ENCODE measurements at places on chromosomes 7 and 10.

DNA sequence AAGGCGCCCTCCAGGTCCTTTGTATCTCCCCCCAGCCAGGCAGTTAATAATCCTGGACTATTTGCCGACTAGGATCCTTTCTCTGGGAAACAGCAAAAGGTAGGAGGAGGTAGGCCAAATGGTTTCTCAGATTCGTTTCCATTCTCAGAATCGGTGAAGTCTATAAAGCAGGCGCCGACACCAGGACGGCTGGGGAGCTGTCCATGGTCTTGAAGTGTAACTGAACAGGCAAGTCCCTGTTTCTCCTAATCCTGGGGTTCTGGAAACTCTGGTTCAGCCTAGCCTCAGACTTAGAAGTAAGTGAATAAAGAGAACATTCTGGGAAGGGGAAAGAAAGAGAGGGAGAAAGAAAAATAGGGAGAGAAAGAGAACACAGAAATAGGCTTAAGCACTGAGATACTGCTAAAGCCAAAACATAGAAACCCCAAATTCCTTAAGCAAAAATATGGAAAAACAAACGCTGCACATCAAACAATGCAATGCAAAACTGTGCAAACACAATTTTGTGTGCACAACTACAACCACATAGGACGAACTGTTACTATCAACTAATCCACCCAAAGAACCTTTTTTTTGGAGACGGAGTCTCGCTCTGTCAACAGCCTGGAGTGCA lies 11.1 kb upstream of the INA start:
- peak; percentile 31 for DNase-seq

DNA sequence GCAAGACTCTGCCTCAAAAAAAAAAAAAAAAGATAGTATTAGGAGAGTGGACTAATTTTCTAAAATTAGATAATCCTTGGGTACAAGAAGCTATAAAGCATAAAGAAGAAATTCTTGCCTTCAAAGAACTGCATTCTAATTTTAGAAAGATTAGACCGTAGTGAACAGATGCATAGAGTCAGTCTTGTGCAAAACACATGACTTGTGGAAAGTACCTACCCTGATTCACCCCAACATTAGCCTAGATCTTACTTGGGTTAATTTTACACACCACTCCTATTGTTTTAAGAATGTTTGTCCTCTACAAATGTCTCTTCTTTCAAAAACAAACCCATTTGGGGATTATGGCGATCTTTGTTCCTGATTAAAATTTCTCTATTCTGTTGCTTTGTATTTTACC lies 38.9 kb upstream of the SP8 start:
- DNase-seq = no peak

- DNase-seq = no peak
Measured at GRCh38 chr10:109912335-109913281, 10.7 kb downstream of the XPNPEP1 start.

DNA sequence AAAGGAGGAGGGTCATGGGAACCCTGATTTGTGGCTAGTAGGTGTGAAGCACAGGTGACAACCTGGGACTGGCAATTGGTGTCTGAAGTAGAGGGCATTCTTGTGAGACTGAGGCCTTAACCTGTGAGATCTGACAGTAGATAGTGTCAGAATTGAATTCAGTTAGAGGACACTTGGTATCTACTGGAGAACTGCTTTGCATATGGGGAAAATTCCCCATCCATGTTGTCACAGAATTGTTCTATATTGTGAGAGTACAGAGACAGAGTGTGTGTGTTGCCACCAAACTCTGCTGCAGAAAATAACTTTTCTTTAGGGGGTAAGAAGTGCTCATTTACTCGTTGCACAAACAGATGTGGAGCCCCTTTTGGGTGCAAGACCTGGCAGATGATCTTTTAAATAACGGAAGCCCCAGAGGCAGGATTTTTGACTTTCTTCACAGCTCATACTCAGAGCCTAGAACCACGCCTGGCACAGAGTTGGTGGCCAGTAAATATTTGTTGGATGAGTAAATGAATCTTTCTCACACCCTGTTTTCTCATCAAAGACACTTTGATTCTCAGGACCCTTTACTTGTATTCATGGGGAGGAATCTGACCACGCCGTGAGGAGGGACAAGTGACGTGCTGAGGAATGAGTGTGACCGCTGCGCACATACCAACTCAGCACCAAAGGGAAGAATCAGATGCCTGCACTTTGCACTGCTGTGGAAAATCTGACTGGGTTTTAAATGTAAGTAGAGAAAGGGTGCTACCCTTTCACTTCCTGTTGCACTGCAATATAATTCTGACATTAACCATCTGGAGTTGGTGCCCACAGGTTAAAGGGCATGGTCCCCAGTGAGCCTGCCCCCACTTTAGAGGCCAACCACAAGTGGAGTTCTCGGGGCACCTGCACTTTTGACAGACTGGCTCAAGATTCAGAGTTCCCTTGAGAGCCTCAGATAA lies 39.2 kb upstream of the SDHAF3 start:
- no peak for DNase-seq

GRCh38 chr10:110774069-110775019 lies 97.4 kb upstream of the PDCD4 start:
- peak; percentile 98 for DNase-seq

- no peak for DNase-seq
Measured at GRCh38 chr10:130300608-130301020, 164.4 kb downstream of the GLRX3 start.

DNA sequence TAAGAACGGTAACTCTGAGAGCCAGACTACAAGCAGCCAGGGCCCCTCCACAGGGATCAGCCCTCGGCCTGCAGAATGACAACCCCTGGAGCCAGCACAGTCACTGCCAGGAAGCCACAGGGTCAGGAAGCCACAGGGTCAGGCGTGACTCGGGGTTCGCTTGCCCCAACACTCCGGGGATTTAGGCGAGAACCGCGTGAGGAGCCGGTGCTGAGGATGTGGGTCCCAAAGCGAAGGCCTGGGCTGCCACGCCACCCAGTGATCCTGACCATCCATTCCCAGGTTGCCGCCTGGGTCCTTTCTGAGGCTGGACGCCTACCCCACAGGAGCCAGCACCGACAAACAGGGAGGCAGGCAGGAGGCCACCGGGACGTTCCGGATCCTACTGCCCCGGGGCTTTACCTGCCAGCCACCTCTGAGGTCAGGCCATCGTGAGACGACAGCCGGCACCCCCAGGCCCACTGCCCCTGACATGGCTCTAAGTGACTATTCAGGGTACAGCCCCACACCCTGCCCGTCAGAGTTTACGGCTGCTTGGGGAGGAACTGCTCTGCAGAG lies 228.6 kb downstream of the ELFN1 start:
- no peak for DNase-seq

DNA sequence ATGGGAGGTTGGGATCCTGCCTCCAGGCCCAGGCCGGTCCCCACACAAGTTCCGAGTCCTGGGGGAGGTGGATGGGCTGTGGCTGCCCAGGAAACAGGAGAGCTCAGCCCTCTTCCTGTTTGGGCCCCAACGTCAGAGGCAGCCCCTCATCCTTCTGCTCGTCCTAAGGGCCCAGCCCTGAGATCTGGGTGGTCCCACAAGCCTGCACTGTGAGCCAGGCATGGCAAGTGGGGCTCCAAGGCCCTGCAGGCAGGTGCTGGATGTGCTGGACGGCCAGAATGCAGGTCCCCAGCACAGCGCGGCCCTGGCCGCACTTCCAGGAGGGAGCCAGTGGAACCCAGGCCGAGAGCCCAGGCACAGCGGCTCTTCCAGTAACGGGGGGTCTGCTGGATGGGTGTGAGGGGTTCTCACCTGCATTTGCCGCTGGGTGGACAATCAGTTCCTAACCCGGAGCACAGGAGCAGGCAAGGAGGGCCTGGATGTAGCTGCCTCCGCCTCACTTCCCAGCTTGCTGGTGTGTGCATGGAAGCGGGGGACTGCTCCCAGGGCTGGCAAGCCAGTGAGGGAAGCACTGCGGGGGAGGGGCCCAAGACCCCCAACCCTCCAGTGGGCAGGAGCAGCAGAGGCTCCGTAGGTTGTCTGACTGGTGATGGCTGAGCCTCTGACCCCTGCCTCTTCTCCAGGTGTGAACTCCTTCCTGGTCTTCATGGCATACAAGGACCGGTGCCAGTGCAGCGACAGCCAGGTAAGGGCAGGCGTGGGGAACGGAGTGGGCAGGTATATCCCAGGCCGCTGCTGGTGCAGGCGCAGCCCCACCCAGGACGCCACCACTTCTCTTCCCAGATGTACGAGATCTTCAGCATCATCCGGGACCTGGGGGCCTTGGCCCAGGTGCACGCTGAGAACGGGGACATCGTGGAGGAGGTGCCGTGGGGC lies 9.7 kb downstream of the DPYSL4 start:
- no peak for DNase-seq

GRCh38 chr10:78450239-78450638 lies 416.6 kb downstream of the RPS24 start:
- DNase-seq = no peak

DNA sequence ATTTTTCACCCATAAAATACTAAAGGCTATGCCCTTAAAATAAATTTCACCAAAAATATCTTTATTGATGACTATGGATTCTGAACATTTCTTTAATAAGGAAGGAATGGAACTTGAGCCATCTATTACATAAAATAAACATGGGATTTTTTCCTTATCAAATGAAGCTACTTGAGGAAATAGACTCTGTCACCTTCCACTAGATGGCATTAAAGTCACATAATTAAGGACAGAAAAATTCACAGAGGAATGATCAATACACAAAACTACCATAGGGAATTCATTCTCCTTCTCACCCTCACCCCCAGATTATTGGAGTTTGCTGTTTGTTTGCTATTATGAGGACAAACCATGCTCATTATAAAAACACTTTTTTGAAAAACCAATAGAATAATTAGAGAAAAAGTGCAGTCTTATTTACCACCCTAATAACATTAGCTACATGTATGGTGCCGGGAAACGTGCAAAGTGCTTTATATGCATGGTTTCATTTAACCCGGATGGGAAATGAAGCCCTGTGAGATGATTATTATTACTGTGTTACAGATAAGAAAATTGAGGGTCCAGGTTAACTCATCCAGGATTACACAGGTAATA lies 21.1 kb upstream of the FOXI2 start:
- DNase-seq = peak; percentile 4

GRCh38 chr10:62861507-62861906 lies 45.3 kb upstream of the EGR2 start:
- DNase-seq = no peak

DNA sequence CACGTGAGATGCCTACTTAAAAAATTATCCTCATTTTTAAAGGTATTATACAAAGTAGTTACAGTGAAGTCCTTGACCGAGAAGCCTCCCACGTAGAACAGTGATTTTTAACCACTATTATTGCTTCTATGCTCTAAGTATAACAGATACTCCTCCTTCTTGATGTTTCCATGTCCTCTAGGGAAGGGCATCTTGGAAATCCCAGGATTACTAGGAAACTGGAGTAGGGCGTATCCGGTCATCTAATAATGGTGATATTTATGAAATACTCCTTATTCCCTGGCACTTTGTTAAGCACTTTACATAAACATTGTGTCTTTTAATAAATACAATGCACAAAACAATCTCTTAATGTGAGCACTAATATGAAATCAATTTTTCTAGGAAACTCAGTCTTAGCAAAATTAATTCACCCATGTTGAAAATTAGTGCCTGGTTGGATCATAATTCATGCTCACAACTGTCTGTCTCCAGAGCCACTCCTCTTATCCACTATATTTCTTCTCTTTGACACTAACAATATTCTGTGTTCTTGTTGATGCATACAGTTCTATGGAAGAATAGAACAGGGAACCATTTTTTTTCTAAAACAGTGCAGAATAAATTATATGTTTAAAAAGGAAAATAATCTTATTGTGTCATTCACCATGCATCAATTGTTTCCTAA lies 128.6 kb upstream of the SEMA3E start:
- no peak for DNase-seq

DNA sequence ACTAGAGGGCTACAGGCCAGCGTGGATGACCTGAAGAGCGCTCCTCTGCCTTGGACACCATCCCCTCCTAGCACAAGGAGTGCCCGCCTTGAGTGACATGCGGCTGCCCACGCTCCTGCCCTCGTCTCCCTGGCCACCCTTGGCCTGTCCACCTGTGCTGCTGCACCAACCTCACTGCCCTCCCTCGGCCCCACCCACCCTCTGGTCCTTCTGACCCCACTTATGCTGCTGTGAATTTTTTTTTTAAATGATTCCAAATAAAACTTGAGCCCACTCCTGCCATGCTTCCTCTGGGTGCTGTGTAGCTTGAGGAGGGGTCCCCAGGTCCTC lies 4.5 kb downstream of the SNCG start:
- DNase-seq = no peak

DNA sequence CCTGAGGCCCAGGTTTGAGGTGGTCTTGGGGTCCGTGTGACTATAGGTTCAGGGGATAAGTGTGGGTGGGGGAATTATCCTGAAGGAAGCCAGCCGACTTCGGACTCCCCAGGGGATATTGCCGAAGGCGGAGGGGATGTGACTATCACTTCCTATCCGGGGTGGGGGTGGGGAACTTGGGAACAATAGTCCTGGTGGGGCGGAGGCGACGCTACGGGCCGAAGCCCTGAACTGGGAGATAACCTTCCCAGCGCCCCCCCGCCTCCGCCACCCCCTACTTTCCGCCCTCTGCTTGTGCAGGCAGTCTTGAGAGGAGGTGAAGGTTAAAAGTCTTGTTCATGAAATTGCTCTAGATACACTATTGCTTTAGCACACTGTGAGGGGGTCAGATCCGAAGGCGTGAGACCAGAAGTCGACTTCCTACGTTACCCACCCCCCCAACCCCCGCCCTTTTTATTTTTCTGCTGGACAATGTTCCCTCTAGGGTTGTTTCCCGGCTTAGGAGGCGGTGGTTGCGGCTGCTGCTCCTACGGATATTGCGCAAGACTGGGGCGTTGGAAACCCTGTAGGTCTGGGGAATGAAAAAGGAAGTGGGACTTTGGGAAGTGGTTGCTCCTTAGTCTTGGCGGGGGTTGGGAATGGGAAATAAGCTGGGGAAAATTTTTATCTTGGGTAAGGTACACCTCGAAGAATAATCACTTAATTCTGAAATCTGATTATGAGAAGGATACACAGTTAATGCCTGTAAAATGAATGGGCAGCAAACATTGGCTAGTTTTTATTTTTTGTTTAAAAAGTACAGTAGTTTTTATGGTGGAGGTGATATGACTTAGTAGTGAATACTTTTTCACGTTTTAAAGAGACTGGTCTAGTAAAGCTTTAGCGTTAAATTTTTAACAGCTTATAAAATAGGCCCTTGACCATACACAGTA lies 1.5 kb downstream of the PTPN12 start:
- DNase-seq = no peak

DNA sequence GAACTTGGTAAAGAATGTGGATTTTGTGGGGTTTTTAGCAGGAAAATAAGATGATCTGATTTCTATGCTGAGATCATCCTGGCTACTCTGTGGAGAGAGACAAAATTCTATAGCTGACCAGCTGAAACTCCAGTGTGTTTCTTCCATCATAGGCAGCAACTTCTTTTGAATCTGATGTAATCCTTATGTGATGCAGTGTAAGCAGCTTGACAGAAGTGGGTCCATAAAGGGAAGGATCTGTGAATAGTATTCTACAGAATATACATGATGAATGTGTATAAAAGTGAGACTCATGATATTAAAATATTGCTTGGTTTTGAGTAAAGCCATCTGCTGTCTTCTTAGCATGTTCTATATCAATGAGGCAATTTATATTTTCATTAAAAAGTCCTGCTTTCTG lies 4.4 kb downstream of the MYO3A start:
- no peak for DNase-seq

GRCh38 chr7:38215115-38215514 lies 37.1 kb downstream of the STARD3NL start:
- DNase-seq = no peak

- DNase-seq = no peak
Measured at GRCh38 chr10:2051108-2051507, 313.8 kb upstream of the ADARB2 start.

All from activated CD4-positive, alpha-beta T cell treated with anti-CD3 and anti-CD28 coated beads, Interleukin-2, amount 50 U/mL, for 16 hours (primary cell).